Activated T-cell treated with anti-CD3 and anti-CD28 coated beads, Interleukin-2, amount 50 U/mL, for 1 hour (primary cell): ENCODE measurements at places on chromosomes 16 and 17.

DNA sequence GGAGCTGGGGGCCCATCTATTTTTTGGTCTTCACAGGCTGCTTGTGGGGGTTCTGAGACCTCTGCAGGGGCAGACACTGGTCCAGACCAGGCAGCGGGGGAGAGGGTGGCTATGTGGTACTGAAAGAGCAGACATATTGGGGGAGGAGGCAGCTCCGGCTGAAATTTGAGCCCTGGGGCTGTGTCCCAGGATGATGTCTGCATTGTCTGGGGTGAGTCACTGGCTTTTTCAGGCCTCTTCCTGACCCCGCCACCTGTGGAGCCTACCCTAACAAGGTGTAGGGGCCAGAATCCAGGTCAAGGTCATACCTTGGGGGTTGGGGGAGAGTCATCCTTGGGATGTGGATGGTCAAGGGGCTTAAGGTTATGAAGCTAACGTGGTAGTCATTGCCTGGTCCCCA, 2.4 kb downstream of the CORO6 start:
- DNase-seq: no peak

DNA sequence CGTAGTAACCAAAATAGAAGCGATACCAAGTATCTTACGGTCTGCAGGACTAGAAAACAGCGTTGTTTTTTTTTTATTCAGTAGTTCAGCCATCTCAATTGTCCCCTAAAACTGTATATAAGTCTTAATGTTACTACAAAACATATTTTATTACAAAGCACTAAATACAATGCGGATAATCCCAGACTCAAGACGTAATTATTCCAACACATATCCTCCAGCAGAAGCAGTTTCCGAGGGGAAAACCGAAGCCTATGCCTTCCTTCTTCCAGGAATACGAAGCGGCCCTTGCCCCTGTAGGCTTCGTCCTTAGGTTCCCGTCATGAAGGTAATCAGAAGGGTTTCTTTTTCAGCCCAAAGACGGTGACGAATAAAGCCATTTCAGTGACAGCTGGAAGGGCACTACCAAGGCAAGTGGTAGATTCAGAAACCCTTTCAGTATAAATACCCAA, 2.3 kb downstream of the TMEM107 start:
- no peak for DNase-seq

GRCh38 chr16:80142281-80142680, 398.5 kb upstream of the DYNLRB2 start:
- DNase-seq: no peak

GRCh38 chr17:79104898-79105600, 30.4 kb downstream of the ENGASE start:
- DNase-seq: no peak

- DNase-seq: no peak
These were observed 158.5 kb downstream of the TANC2 start for GRCh38 chr17:63124536-63124935.

DNA sequence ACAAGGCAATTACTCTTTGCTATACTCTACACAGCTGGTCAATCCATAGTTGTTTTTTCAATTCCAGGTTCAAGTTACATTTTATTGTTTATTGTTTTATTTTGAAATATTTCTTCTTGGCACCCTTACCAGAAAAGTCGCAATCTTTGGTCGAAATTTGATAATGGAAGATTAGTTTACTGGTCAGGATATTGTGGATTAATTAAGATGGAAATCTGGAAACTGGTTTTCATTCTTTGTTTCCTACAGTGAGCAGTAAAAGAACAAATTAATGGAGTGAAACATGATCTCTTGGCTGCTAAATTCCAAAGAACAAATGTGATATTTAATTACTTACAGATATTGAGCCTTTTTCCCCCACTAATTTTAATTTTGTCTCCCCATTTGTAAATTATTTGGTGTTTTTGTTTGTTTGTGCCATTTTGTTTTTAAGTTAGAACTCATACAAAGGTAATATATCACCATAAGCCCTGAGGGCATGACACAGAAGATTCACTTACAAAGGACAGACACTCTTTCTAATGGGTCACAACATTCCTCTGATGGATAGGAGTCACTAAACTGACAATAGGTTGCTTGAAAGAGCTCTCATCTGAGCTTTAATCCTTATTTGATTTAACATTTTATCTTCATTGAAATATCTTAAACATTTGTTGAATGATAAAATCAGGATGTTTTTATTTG, 700.2 kb downstream of the KCNJ2 start:
- no peak for DNase-seq
